Activated CD4-positive, CD25-positive, alpha-beta regulatory T cell treated with anti-CD3 and anti-CD28 coated beads, Interleukin-2, amount 50 U/mL, for 24 hours (primary cell): ENCODE measurements at places on chromosomes 6 and 20.

DNA sequence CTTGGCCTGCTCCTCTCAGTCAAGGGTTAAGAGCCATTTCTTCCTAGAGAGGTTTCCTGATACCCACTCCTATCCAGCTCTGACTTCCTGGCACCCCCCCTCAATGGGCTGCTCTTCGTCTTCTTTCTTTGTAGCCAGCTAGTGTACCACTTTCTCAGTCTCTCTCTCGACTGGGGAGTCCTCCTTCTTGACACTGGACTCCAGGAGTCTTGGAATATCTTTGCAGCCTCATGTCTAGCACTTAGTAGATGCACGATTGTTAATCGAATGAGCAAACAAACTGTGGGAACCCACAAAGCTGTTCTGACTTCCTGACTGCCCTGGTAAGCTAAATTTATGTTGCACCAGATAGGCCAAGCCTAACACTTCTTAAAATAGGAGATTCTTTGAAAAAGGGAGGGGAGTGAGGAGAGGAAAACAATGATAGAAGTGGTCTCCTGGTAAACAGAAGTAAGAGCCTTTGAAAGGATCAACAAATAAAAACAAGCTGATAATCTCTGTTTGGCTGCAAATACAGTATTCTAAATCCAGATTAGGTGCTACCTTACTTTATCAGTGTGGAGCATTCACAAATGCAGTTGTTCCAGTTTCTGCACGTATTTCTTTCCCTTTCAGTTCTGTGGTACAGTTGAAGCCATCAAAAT lies 160.1 kb upstream of the CITED2 start:
- no peak for ATAC-seq

DNA sequence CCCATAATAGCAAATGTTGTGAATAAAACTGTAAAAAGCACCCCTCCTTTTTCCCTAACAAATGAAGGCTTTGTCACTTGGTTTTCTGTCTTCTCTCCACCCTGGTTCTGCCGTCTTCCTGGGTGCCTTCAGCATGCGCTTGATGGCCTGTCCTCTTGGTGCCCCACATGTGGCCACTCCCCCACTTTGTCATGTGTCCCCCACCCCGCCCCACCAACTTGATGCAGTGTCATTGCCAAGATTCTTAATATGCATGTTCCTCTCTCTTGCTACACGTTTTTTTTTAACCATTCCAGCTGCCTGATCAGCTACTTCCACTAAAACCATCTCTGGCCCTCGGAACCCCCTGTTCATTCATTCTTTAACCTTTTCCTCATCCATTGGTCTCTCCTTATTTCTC lies 340.3 kb downstream of the QKI start:
- no peak for ATAC-seq

DNA sequence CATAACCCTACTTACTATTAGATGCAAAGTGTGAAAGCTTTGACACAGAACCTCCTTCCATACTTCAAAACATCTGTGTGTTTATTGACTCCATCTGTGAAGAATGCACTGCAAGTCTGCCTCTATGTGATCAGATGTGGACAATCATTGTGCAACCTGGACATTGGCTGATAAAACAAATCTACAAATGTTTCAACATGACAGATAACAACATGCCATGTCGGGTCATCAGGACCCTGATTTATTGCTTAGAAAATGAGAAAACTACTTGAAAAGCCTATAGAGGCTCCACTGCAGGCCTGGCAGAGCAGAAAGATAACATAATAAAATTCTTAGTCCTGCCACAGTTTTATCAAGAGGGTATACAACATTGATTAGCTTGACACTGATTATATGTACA lies 1286.4 kb downstream of the GRIK2 start:
- no peak for ATAC-seq

DNA sequence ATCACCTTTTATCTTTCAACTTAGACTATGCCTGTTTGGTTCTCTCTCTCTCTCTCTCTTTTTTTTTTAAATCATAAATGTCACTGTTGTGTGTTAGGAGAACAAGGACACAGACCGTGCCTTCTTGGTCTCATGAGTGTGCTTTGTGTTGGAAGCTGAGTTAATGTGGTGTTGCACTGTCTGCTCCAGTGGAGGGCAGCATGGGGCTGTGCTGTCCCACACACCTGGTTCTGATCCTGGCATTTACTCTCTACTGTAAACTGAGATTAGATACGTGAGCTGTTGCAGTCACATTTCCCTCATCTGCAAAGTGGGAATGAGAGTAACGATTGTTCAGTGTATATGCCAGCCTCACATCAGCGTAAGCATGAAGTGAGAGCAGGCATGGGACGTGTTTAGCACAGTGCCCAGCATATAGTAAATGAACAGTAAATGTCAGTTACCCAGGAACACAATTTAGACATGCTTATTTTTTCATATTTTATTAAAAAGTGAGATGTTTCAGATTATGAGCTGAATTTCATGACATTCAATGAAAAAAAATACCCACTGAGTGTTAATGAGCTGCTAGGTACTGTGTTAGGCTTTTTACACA lies 161.1 kb downstream of the FARS2 start:
- no peak for ATAC-seq

GRCh38 chr6:165082636-165083035 lies 226.8 kb downstream of the C6orf118 start:
- ATAC-seq: no peak

- ATAC-seq: no peak
Measured at GRCh38 chr6:134602123-134602522, 284.2 kb upstream of the SGK1 start.

- ATAC-seq: no peak
Measured at GRCh38 chr6:160972111-160972510, 19.5 kb upstream of the MAP3K4 start.

DNA sequence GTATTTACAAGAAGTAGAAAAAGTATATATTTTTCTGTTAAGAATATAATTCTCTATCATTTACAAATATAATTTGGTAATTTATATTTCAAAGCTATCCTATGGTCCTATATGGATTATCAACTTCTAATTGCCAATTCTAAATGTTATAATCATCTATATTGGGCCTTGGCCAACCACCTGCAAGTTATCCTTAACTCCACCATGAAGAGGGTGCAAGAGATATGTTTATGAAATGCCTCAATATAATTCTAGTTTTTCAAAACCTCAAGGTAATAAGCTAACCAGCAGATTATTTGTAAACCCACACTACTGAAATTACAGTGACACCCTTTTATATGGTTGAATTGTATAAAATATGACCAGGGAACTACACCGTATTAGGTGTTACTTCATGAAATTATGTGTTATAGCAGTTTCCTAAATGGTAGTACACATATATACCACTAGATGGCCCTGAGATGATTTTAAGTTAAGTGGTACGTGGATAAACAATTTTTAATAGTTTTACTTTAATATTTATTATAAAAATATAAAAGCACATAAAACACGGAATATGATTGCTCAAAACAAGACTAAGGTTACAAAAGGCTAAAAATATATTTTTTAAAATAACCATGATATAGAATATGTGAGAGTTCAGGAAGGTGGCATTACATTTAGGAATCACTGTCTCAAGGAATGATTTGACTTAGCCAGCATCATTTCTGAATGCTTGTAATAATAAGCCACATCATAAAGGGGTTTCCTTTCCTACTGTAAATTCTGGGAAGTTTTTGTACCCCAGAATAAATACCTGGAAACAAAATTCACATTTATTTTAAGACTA lies 9.8 kb upstream of the PNISR start:
- ATAC-seq: no peak

- no peak for ATAC-seq
Measured at GRCh38 chr6:170130771-170131241, 160.1 kb downstream of the DLL1 start.

GRCh38 chr6:130575557-130575956 lies 209.7 kb downstream of the TMEM200A start:
- ATAC-seq: no peak

GRCh38 chr6:38739532-38739931 lies 24.4 kb downstream of the DNAH8 start:
- no peak for ATAC-seq

DNA sequence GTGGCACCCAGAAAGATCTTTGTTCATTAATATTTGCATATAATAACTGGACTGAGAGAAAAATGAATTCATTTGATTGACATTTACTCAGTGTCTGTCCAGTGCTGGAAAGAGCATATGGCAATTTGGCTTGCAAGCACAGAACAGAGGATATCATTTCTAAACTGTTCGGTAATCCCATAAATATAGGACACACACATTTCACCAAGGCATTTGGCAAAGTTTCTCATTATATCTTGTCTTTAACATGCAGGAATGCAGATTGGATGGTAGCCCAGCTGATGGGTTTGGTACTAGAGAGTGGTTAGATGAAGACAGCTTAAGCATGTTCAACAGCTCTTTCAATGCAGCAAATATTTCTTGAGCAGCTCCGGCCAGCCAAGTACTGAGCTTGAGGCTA lies 259.2 kb downstream of the PRKN start:
- ATAC-seq: no peak
